RKO (cell line): ENCODE measurements at places on chromosomes 13 and 19.

DNA sequence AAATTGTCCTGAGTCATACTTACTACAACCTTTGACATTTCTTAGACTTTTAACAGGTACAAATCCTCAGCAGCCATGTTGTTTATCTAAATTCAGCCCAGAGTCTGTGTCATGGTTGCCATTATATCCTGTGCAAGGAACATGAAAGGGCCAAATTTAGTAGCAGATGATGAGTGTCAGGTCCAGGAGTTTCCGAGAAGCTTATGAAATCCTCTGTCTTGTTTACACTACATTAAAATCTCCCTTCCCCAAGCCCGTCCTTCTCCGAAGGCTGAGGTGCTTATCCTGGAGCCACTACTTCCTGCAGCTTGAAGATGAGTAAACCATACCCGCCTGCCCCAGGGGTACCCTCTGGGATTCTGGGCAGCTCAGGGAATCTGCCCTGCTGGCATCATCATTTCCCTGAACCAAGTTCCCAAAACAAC, 102.6 kb upstream of the SERP2 start:
- DNase-seq: no peak

DNA sequence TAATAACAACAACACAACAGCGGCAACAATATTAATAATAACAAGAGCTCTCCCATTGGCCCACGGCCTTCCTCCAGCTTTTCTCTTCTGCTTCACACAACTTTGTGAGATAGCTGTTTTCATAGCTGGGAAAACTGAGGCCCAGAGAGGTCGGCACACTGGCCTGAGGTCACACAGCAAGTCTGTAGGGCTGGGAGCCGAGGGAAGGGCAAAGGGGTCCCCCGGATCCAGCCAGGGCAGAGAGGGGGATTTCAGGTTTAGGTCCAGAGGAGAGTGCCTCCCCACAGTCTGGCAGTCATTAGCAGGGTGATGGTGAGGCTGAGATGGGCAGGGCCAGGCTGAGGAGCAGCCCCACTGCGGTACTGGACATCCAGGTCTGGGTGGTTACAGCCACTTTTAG, 9.0 kb upstream of the CADM4 start:
- no peak for DNase-seq

DNA sequence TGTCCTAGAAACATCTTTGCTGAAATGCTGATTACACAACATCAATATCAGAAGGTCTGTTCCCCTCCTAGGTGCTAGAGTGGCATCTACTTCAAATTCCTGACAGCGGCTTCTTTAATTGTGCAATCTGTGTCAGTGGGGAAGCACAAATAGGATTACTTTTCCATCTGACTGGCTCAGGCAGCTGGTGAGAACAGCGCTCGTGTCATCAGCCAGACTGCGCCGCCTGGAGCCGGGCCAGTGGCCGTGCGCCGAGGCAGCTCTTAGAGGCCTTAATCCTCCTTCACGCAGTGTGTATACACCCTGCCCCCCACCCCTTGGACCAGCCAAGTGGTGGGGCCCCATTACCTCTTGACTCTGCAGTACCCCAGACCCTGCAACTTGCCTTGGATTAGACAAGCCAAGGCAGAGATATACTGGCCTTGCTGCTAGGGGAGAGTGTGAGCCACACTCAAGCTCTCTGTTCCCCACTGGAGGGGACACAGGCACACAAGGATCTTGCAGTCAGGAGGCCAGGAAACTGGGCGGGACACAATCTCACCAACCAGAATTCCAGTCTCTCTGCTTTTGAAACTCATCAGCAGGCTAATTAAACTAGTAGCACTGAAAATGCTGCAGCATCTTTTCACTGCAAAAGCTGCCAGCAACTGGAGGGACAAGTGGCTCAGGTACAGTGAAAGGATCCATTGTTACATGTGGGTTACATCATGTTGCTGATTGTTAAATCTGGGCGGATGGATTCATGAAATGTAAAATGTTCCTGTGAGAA, 48.9 kb upstream of the EPHX3 start:
- DNase-seq: no peak

- DNase-seq: no peak
Measured at GRCh38 chr13:43171489-43171888, 148.1 kb downstream of the DNAJC15 start.

DNA sequence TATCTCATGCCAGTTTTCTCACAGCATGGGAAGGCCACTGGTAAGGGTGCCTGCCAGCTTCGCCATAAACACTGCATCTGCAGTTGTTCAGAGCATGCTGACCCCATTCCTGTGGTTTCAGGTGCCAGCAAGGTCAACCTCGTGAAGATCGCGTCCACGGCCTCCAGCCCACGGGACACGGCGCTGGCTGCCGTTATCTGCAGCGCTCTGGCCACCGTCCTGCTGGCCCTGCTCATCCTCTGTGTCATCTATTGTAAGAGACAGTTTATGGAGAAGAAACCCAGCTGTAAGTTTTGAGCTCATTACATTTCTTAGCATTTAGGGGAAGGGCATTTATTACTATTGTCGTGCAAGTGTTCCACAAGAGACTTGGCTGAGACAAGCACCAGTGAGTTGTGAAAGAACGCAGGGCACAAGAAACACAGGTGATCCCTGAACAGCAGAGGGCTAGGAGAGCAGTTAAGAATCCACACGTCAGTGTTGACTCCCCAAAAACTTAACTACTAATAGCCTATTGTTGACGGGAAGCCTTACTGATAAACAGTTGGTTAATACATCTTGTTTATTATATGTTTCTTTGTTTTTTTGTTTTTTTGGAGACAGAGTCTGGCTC, 88.8 kb downstream of the TNFRSF19 start:
- DNase-seq: no peak

DNA sequence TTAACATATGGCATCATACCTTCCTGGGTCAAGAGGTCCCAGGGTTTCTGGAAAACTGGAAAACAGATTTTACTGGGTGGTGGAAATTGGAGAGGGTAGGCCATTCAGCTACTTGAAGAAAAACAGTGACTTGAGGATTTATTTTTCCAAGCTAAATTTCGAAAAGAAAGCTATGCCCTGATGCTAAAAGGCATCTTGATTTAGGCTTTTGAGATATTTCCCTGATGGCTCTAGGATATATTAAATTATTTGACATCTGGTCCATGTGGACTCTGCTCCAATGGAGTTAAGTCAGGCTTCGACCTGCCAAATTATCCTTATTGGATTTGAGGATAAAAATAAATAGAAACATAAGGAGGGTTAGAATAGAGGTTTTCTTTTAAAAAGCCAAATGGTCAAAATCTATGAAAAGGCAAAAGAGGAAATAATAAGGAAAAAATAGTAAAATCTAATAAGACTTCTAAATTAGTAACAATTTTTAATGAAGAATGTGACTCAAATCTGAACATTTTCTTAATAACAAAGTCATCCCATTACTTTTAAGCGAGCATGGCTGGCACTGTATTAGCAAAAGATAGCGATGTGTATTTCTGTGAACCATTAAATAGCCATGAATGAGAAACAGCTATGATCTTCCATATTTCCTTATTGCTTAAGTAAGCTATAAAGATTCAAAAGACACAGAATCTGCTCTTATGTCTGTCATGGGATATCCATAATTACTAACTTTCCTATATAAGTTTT, 190.0 kb upstream of the MIR17HG start:
- DNase-seq: no peak
